Fibroblast of villous mesenchyme (primary cell): ENCODE measurements at places on chromosomes 13 and 19. TPM values are rescaled to one million over a fixed set of nuclear protein-coding genes. Genes with fewer than 3 reads are reported as not detected.

Gene KIR2DL3
- not detected in 2 replicates for total RNA-seq

Gene CYP2A7
- not detected in 2 replicates for total RNA-seq

Gene PTH2
- total RNA-seq, result not detected in 2 replicates

Gene PNMA8B
- 0.32 and 0.43 TPM in 2 replicates for total RNA-seq

Gene KASH5
- total RNA-seq, result not detected in 2 replicates

Gene SIGLEC6
- total RNA-seq, result under 0.01 TPM in 1 of 2 replicates, not detected in the other

Gene ATP7B
- total RNA-seq, result 1.6 and 5.6 TPM in 2 replicates

Gene MCEMP1
- not detected in 2 replicates for total RNA-seq

Gene EFNB2
- total RNA-seq, result 7.4 and 10.8 TPM in 2 replicates

Gene SKA3
- 12.9 and 24.2 TPM in 2 replicates for total RNA-seq

Gene EPS8L1
- 1.3 and 2.2 TPM in 2 replicates for total RNA-seq

Gene F10
- 8.7 and 12.5 TPM in 2 replicates for total RNA-seq

Gene ZNF256
- total RNA-seq, result 4.8 and 5.2 TPM in 2 replicates

Gene CD33
- not detected in 2 replicates for total RNA-seq

Gene ZNF587
- total RNA-seq, result 22.2 and 29.8 TPM in 2 replicates

Gene LINGO3
- under 0.01 TPM in 1 of 2 replicates, not detected in the other for total RNA-seq

Gene ZNF573
- total RNA-seq, result 4.8 and 6.0 TPM in 2 replicates

Gene ZNF555
- total RNA-seq, result 4.8 and 6.0 TPM in 2 replicates

Gene ATP5F1D
- 12.1 and 15.1 TPM in 2 replicates for total RNA-seq

Gene OR7C1
- total RNA-seq, result under 0.01 TPM in 1 of 2 replicates, not detected in the other

Gene KPNA3
- total RNA-seq, result 26.1 and 36.7 TPM in 2 replicates

Gene FSTL3
- total RNA-seq, result 49.2 and 83.1 TPM in 2 replicates

Gene F2RL3
- 0.43 and 0.64 TPM in 2 replicates for total RNA-seq

Gene NAXD
- total RNA-seq, result 13.5 and 16.8 TPM in 2 replicates

Gene ELANE
- total RNA-seq, result not detected in 2 replicates

Gene POLD1
- total RNA-seq, result 22.9 and 25.0 TPM in 2 replicates

Gene KCNN4
- total RNA-seq, result 0.43 TPM in 1 of 2 replicates, not detected in the other

Gene STOML3
- total RNA-seq, result not detected in 2 replicates

Gene UBAC2
- 30.0 and 45.3 TPM in 2 replicates for total RNA-seq

Gene EPSTI1
- total RNA-seq, result 9.0 and 15.1 TPM in 2 replicates

Gene ADGRE2
- total RNA-seq, result 0.43 and 0.97 TPM in 2 replicates

Gene REEP6
- 0.43 and 0.97 TPM in 2 replicates for total RNA-seq

Gene TPTE2
- under 0.01 TPM in 1 of 2 replicates, not detected in the other for total RNA-seq

Gene ZNF534
- total RNA-seq, result under 0.01 TPM in 1 of 2 replicates, not detected in the other

Gene LRRC4B
- under 0.01 TPM in 1 of 2 replicates, not detected in the other for total RNA-seq

Gene TSC22D1
- 54.4 and 54.8 TPM in 2 replicates for total RNA-seq

Gene MAP4K1
- total RNA-seq, result 0.32 TPM in 1 of 2 replicates, not detected in the other
